ENCODE measurements at places on chromosomes 4 and X.

GRCh38 chrX:123077631-123078030, 106.4 kb upstream of the GRIA3 start:
- no peak for DNase-seq

DNA sequence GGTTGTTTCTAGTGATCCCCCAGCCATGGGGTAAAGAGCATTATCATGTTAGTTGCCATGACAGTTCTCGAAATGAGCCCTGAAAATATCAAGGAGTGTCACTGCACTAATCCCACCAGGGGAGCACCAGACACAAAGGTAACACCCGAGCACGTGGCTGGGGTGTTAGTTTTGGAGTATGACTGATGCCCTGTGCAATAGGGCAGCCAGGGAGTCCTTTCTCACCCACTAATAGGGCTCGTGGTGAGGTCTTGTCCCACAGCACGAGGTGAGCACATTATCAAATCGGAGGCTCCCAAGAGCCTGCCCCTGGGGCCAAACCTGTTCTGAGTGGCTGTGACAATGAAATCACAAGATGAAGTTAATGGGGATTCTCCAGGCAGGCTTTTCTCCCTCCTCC, 9.6 kb downstream of the MAMLD1 start:
- no peak for DNase-seq

DNA sequence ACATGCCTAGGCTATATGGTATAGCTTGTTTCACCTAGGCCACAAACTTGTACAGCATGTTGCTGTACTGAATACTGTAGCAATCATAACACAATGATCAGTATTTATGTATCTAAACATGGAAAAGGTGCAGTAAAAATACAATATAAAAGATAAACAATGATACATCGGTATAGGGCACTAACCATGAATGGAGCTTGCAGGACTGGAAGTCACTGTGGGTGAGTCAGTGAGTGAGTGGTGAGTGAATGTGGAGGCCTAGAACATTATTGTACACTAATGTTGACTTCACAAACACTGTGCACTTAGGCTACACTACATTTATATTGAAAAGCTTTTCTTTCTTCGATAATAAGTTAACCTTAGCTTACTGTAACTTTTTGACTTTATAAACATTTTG, 45.6 kb upstream of the ANK2 start:
- DNase-seq: no peak

- no peak for DNase-seq
Measured at GRCh38 chr4:142922720-142923119, 76.6 kb upstream of the INPP4B start.

GRCh38 chr4:108044951-108045686, 55.4 kb downstream of the HADH start:
- no peak for DNase-seq
